ENCODE measurements at places on chromosomes 7 and 10. TPM values are rescaled to one million over a fixed set of nuclear protein-coding genes. Genes with fewer than 3 reads are reported as not detected.

GRCh38 chr10:74189999-74190421, 39.0 kb downstream of the ADK start:
- no peak for DNase-seq

- no peak for DNase-seq
Observed at GRCh38 chr7:108003599-108003935, 606 bp upstream of the LAMB1 start.

The LZTS2 gene
- total RNA-seq: 6.2 TPM

The AKR1C8 gene
- 1.3 TPM for total RNA-seq

GRCh38 chr7:112070674-112071256, 135.4 kb downstream of the DOCK4 start:
- DNase-seq: no peak

The RSPH10B2 gene
- total RNA-seq: 0.53 TPM

DNA sequence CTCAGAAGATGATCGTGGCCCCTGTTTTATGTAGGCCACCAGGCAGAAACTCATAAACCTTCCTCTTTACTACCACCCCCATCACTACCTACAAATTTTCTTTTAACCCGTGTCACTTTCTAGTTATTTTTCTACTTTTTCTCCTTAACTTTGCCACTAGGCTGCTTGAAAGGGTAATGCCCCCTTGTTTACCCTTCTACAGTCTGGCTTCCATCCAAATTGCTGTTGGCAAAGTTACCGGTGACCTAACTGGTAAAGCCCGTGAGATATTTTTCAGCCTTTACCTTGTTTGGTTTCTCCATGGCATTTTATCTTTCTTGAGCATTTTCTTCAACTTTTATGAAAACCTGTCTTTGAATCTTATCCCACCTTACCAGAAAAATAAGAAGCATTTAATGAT, 153.0 kb downstream of the WNT2 start:
- no peak for DNase-seq

GRCh38 chr10:79638318-79638717, 27.6 kb downstream of the SFTPA1 start:
- no peak for DNase-seq

The MAGI2 gene
- 0.08 TPM for total RNA-seq

Data from natural killer cell treated with Interleukin-12 subunit alpha and Interleukin-12 subunit beta and Interleukin-15 and Interleukin-18, amount 100 ng/mL, for 72 hours (primary cell).